ENCODE measurements at places on chromosomes 3 and 15.

- no peak for DNase-seq
These were observed 136.5 kb upstream of the RBMS3 start for GRCh38 chr3:29144361-29144760.

GRCh38 chr3:178966299-178967176 lies 105.1 kb downstream of the ZMAT3 start:
- peak; percentile 51 for DNase-seq

GRCh38 chr15:93612953-93613352 lies 523.9 kb upstream of the RGMA start:
- DNase-seq: no peak

- peak; percentile 76 for DNase-seq
These were observed 53.6 kb downstream of the FEZF2 start for GRCh38 chr3:62319570-62320243.
